ENCODE measurements at places on chromosomes 1 and 21.

DNA sequence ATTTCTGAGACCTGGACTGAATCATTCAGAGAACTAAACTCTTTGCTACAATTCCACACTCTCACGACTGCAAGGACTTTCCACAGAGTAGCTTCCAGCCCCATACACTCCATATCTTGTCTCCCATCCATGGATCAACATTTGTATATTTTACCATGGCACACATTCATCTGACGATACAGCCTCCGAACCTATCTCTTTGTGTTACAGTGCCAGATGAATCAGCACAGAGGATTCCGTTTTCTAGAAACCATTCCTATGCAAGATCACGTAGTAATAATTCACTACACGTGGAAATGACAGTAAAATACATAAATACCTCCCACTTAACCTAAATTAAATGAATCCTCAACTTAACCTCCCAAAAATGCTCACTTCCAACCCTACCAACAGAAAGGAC is 110.0 kb upstream of the PRDX6 start:
- no peak for DNase-seq

DNA sequence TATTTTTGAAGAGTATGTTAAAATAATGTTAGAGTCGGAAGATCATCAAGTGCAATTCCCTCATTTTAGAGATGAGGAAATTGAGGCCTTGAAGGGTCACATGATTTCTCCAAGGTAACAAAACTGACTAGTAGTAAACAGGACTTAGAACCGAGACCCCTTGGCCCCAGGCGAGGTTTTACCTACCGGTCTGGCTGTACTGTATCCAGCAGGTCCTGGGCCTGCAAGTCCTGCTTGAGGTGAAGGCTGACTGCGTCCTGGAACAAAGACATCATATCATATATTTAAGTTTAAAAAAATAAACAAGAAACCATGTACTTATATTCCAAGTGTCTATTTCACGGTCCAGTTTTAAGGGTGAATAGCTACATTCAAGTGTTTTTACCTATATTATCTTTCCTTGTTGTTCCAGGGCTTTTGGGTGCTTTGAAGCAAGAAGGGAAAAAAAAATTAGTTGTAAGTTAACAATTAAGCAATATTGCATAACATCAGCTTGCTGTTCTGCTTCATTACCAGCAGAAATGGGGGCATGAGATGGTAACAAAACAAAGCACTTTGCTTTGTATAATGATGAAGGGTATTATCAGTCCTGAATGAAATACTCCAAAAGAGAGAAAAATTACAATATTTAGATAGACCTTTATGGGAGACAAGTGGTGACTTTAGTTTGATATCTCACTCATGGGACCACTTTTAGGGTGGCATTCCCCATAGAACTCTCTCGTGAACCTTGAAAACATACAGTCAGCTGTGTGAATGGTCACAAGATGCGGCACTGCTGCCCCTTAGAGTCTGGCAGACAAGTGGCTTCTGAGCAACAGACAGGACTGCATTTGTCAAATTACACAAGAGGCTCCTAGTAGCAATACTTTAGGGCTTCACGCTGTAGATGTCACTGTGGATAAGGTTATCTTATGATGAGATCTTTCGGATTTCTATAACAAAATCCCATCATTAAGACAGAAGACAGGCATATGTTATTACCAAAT is 29.8 kb upstream of the CFAP298 start:
- DNase-seq, result no peak

GRCh38 chr1:99737016-99737415 is 29.4 kb downstream of the FRRS1 start:
- no peak for DNase-seq

GRCh38 chr1:113579256-113580018 is 179.8 kb downstream of the PHTF1 start:
- DNase-seq, result no peak

- DNase-seq, result no peak
Measured at GRCh38 chr1:153779781-153780541, 4.8 kb downstream of the SLC27A3 start.

- no peak for DNase-seq
Measured at GRCh38 chr1:96538883-96539282, 182.7 kb upstream of the PTBP2 start.

- DNase-seq, result no peak
Measured at GRCh38 chr1:228956864-228957263, 221.6 kb downstream of the RHOU start.

DNA sequence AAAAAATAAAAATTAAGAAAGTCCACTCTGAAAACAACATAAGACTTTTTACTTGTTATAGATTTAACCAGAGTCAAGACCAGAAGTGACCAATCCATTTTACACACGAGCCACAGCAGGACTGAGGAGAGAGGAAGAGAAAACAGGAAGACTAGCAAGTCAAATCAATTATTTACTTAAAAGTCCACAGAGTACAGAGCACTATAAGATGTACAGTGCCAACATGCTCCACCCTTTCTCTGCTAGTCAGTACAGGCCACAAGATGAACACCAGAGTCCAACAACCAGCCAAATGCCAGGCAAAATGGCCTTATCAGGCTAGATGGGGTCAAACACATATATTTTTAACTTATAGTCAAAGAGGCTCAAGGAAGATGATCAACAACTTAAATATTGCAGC is 19.5 kb downstream of the LUZP1 start:
- DNase-seq, result no peak

DNA sequence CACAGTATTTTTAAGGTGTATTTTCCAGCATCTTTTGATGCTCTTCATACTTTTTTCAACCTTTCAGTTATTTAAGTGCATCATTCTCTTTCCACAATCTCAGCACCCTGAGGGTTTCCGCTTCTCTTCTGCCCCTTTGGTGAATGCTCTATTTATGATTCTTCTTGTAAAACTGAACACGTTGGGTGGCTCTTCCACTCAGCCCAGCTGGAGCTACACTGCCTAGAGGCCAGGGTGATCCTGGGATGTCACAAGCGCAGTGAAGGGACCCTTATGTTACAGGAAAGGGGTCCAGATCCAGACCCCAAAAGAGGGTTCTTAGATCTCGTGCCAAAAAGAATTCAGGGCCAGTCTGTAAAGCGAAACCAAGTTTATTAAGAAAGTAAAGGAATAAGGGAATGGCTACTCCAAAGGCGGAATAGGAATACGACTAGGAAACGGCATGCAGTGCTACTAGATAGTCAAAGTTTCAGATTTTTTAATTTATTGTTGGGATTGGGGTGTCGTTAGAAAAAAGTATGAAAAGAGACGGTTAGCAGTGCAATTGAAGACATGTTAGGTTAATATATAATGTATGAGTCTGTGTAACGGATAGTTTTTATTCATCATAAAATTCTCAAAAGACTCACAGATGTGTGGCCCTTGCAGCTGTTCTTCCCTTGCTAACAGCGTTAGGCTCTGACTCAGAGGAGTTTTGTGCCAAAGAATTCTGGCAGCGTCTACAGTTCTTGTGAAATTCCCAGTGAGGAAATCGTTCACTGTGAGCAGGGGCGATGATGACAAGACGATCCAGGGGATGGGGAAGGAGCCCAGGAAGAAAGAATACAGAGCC is 14.4 kb upstream of the ERVH48-1 start:
- DNase-seq, result no peak

DNA sequence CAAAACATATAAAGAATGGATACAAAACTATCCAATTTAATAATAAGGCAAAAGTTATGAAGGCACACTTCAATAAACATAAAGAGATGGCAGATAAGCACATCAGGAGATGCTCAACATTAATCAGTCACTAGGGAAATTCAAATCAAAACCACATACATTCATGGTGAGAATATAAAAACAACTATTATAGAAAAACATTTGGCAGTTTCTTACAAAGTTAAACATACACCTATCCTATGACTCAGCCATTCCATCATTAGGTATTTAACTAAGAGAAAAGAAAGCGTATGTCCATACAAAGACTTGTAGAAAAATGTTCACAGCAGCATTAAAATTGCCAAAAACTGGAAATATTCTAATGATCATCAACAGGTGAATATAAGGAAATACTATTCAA is 44.3 kb downstream of the KIFAP3 start:
- DNase-seq, result no peak

DNA sequence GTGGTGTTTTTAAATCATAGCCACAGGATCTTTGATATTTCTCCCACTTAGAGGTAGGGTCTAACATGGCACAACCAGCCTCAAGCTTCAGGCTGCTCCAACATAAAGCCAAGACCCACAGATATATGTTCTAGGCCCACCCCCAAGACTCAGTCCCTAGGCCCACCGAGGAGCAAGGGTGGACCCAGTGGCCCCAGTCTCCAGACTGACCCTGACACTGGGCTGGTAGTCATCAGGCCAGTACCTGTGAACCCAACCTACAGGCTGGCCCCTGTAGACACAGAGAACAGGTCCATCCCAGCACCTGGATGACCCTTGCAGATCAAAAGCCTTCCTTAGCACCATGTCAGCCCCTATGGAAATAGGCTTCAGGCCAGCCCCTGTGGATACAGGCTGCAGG is 60.5 kb downstream of the NEGR1 start:
- DNase-seq, result no peak

- no peak for DNase-seq
Measured at GRCh38 chr1:36511804-36512798, 29.4 kb upstream of the CSF3R start.

DNA sequence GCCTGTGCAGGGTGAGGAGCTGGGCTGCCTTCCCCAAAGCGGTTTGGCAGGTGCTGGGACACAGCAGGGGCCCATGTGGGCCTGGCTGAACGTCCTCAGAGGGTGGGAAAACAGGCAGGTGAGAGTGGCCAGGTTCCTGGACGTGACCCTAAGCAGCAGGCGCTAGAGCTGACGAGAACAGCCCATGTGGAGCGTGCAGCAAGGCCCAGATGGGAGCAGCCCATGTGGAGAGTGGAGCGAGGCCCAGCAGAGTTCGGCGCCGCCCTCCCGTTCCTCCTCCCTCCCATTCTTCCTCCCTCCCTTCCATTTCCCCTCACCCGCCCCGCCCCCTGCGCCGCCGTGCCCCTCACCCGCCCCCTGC is 314.4 kb upstream of the VAMP3 start:
- DNase-seq, result no peak

DNA sequence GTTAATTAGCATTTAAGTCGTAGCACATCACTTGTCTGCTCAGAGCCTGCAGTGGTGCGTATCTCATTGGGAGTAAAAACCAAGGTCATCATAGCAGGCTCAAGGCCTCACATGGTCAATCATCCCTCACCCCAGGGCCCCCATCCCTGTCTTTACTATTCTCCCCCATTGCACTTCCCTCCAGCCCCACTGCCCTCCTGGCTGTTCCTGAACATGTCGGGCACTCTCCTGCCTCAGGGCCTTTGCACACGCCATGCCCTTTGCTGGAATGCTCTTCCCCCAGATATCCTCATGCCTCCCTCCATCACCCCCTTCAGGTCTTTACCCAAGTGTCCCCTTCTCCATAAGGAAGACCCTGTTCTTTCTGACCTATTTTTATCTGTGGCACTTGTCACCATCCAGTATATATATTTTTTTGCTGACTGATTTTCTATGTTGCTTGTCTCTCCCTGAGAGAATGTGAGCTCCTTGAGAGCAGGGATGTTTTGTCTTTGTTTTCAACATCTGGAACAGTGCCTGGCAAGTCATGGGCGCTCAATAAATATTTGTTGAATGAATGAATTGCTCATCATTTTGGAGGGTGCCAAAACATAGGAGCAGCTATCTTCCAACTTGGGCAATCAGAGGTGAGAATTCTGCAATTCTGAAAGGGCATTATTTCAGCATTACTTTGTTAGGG is 74.1 kb upstream of the POU3F1 start:
- no peak for DNase-seq

- no peak for DNase-seq
Measured at GRCh38 chr1:227949341-227949921, 1.7 kb upstream of the WNT9A start.

GRCh38 chr1:3956527-3957170 is 56.6 kb upstream of the C1orf174 start:
- no peak for DNase-seq

- no peak for DNase-seq
Measured at GRCh38 chr1:111320066-111320879, 29.6 kb downstream of the CHIA start.

GRCh38 chr1:228073061-228073856 is 9.2 kb upstream of the ARF1 start:
- no peak for DNase-seq

- DNase-seq, result no peak
Measured at GRCh38 chr1:241592273-241592958, 47.8 kb downstream of the CHML start.

DNA sequence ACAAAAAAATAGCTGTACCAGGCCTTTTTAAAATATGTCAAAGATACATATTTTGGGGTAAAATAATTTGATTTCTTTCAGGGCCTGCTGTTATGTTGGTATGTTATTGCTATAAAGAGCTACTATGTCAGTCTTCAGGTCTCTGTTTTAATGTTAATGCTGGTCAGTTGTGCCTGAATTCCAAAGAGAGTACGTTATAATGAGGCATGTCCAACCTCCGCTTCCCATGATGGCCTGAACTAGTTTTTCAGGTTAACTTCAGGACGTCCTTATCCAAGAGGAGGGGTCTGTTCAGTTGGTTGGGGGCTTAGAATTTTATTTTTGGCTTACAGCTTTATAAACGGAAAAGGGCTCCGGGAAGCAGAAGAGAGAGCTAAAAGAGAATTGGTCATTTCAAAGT is 34.9 kb upstream of the LYPD8 start:
- no peak for DNase-seq

GRCh38 chr1:147762233-147763024 is 2.0 kb upstream of the GJA5 start:
- no peak for DNase-seq

- no peak for DNase-seq
Measured at GRCh38 chr1:6384962-6385361, 8.6 kb downstream of the ACOT7 start.

GRCh38 chr1:46072975-46073374 is 59.5 kb downstream of the PIK3R3 start:
- no peak for DNase-seq

DNA sequence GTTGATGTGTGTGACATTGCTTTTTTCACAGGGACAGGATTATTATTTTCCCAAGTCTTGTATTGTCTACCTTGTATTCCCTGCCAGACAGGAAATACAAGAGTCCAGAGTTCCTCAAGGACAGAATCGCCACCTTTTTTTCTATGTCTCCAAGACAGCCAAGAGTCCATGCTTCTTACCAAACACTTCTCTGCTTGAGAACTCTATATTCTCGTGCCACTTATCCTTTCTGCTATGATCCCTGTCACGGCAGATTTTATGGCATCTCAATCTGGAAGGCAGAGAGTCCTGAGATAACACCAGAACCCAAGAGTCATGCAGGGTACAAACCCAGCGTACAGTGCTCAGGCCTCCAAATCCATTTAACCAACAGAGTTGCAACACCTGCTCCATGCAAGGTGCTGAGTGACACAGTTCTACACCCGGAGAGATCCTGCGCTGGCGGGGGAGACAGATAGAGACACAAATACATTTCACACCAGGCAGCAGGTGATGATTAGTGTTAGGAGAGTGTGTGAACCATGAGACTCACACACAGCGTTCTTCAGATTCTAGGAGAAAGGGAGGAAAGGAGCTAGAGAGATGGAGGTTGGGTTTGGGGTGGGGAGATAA is 107.6 kb downstream of the NAV1 start:
- no peak for DNase-seq

GRCh38 chr1:229874609-229875008 is 192.4 kb upstream of the GALNT2 start:
- no peak for DNase-seq

GRCh38 chr1:104780470-104781078 is 1030.9 kb downstream of the AMY1C start:
- DNase-seq, result no peak

Data from stimulated activated CD8-positive, alpha-beta memory T cell treated with anti-CD3 and anti-CD28 coated beads, Interleukin-4, amount 100 ng/mL, for 24 hours (primary cell).